CD14-positive monocyte (primary cell): ENCODE measurements at places on chromosomes 11 and 22. TPM values are rescaled to one million over a fixed set of nuclear protein-coding genes. Genes with fewer than 3 reads are reported as not detected.

Gene CHST1
- not detected in 2 replicates for polyA plus RNA-seq

Gene MED19
- 9.2 TPM for polyA plus RNA-seq

Gene MS4A15
- polyA plus RNA-seq: not detected in 2 replicates

Gene SERPIND1
- not detected in 2 replicates for polyA plus RNA-seq

Gene PIK3IP1
- polyA plus RNA-seq: 21.9 TPM

GRCh38 chr22:27745809-27746208, 55.7 kb downstream of the MN1 start:
- DNase-seq: no peak
- no peaks in the 10 kb centered on the region for H3K27me3 ChIP-seq
- peaks cover 13% of the 10 kb centered on the region for H3K4me1 ChIP-seq

DNA sequence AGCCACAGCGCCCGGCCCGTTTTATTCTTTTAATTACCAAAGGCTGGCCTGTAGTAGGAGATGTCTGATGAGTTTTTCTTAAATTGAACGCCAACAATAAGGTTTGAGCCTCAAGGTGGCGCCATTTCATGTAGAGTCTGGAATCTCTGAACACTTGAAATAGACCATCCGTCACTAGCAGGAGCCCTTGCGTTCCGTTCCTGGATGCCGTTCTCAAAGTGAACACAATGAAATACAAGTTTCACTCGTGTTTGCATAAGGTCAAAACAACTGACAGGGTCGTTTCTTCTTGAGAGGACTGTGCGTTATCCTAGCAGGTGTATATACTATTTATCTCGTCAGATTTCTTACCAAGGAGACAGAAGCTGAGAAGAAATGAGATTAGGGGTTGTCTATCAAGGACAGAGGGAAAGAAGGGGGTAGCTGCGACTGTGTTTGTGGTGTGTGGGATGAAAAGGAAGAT, 18.7 kb upstream of the SCGB1D1 start:
- no peak overlapping the region for H3K27ac ChIP-seq
- no peaks in the 10 kb centered on the region for H3K36me3 ChIP-seq
- no peaks in the 10 kb centered on the region for H3K4me1 ChIP-seq
- no peak overlapping the region for H3K4me3 ChIP-seq

DNA sequence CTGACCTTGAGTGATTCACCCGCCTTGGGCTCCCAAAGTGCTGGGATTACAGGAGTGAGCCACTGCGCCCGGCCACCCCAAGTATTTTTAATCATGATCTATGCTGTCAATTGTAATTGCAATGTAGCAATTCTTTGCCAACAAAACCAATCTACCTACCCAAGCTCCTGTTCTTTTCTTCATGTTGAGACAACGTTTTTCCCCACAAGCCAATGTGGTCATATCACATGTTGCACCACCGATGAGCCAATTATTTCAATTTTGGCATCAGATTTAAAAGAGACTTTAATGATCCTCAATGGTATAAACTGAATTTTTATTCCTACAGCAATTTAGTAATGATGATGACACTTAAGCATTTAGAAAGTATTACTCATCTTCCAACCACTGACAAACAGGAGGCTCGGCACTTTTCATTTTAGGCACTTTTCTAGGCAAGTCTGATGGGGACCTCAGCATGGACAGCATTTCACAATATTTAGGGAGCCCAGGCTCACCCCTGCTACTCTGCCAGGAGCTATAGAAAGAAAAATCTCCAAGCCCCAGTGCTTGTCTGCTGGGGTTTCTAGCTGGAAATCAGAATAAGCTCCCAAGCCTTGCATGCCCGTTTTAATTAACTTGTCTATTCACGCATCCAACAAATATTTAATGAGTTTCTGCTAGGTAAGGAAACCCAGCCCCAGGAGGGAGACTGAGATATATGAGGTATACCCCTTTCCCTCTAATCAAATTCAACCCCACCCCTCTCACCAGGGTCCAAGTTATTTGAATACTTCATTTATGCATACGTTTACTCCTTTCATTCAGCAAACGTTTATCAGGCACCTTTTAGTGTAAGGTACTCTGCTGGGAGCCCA, 291.4 kb downstream of the ST3GAL4 start:
- no peak overlapping the region for H3K27ac ChIP-seq
- H3K36me3 ChIP-seq: no peaks in the 10 kb centered on the region
- H3K4me1 ChIP-seq: no peaks in the 10 kb centered on the region
- no peak for DNase-seq

DNA sequence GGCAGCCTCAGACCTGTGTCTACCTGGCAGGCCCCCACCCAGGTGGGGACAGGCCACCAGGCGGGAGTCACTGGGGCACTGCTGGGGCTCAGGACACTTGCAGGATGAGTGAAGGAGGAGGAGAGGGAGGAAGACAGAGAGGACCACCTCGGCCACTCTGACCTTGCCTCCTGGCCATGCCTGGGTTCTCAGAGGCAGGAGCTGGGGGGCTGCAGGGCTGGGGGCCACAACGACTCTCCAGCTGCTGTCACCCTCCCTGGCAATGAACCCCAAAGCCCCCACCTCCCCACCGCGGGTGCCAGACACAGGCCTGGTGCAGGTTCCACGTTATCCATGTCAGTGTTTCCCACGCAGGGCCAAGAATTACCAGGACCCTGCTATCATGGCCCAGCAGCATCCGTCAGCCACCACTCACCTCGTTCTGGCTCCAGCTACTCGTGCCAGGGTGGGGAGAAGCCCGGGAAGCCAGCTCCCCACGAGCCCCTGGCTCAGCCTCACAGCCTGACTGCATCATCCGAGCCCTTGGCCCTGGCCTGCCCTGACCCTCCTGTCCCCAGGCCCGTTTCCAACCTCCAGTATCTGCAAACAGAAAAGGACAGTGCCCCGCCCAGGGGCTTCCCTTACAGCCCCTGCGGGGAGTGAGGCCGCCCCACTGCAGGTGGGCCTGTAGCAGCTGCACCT, 62.4 kb downstream of the BRD1 start:
- H3K27ac ChIP-seq: no peak overlapping the region
- H3K27me3 ChIP-seq: no peaks in the 10 kb centered on the region
- DNase-seq: no peak
- peaks cover 12% of the 10 kb centered on the region for H3K4me1 ChIP-seq
- H3K36me3 ChIP-seq: no peaks in the 10 kb centered on the region

- H3K27me3 ChIP-seq: no peaks in the 10 kb centered on the region
- H3K4me1 ChIP-seq: peaks cover 71% of the 10 kb centered on the region
- no peak overlapping the region for H3K4me3 ChIP-seq
- no peak for DNase-seq
- H3K27ac ChIP-seq: no peak overlapping the region
Measured at GRCh38 chr11:59267196-59267595, 54.5 kb upstream of the MPEG1 start.

DNA sequence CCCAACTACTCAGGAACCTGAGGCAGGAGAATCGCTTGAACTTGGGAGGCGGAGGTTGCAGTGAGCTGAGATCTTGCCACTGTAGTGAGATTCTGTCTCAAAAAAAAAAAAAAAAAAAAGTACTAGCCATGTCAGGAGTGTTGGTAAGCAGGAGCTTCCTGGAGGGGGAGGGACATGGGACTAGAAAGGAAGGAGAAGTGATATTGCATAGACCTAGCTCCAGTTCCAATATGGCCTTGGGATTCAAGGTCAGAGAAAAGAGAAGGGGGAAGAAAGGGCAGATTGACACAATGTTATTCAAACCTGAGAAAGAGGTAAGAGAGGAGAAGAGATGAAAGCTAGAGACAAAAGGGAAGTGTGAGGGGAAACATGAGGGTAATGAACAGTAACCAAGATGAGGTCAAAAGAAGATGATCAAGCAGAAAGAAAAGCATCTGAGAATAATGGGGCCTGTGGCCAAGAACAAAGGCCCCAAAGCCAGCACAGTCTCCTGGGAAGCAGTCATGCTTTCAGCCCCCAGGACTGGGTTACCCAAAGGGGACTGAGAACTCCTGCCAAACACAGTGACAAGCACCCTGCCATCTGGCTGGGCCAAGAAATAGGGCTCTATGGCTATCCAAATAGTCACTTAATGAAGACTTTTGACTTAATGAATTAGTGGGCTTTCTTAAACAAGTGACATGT, 51.7 kb upstream of the FTH1 start:
- H3K27me3 ChIP-seq: no peaks in the 10 kb centered on the region
- H3K36me3 ChIP-seq: no peaks in the 10 kb centered on the region
- H3K4me1 ChIP-seq: peaks cover 37% of the 10 kb centered on the region
- H3K27ac ChIP-seq: peak overlapping the region; percentile 72
- H3K4me3 ChIP-seq: no peak overlapping the region

- no peak overlapping the region for H3K4me3 ChIP-seq
- peaks cover 90% of the 10 kb centered on the region for H3K36me3 ChIP-seq
- H3K27ac ChIP-seq: no peak overlapping the region
Measured at GRCh38 chr11:118763041-118763440, 27.9 kb downstream of the DDX6 start.

GRCh38 chr11:41189701-41190436, 269.6 kb downstream of the LRRC4C start:
- no peak overlapping the region for H3K27ac ChIP-seq
- no peaks in the 10 kb centered on the region for H3K4me1 ChIP-seq
- DNase-seq: no peak
- no peaks in the 10 kb centered on the region for H3K36me3 ChIP-seq
- no peaks in the 10 kb centered on the region for H3K27me3 ChIP-seq

DNA sequence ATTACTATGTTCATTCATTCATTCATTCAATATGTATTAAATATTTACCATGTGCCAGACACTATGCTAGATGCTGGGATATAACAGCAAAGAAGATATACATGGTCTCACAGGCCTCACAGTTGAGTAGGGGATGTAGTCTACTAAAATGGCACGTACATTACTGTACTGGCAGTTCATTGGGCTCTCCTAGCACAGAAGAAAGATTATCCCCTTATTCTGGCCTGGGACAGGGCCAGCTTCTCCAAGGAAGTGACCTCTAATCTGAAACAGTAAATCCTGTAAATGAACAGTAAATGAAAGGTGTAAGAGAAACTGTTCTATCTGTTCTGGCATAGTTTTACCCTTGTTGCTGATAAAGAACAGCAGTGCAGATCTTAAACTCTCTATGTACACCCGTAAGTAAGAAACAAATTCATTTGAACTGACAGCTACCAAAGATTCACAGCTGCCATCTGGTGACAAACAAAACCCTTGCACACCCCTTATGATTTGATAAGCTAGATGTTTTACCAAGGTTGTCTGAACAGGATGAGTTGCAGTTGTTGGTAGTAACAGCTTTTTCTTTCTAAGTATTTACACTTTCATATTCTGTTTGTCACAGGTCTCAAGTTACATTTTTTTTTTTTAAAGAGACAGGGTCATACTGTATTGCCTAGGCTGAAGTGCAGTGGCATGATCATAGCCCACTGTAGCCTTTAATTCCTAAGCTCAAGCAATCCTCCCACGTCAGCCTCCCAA, 263.1 kb downstream of the TMEM135 start:
- DNase-seq: no peak
- no peak overlapping the region for H3K4me3 ChIP-seq
- H3K27ac ChIP-seq: no peak overlapping the region

- no peak overlapping the region for H3K27ac ChIP-seq
- no peaks in the 10 kb centered on the region for H3K36me3 ChIP-seq
- no peaks in the 10 kb centered on the region for H3K27me3 ChIP-seq
- no peaks in the 10 kb centered on the region for H3K4me1 ChIP-seq
Measured at GRCh38 chr11:88183233-88183632, 8.0 kb upstream of the RAB38 start.

GRCh38 chr11:82845356-82846353, 54.6 kb downstream of the PRCP start:
- no peak for DNase-seq
- H3K27me3 ChIP-seq: no peaks in the 10 kb centered on the region
- no peak overlapping the region for H3K27ac ChIP-seq
- H3K4me1 ChIP-seq: no peaks in the 10 kb centered on the region

- H3K36me3 ChIP-seq: no peaks in the 10 kb centered on the region
- no peak for DNase-seq
- no peak overlapping the region for H3K27ac ChIP-seq
- no peaks in the 10 kb centered on the region for H3K4me1 ChIP-seq
Measured at GRCh38 chr11:106131998-106132397, 54.5 kb downstream of the AASDHPPT start.

GRCh38 chr11:11787305-11788062, 54.3 kb upstream of the USP47 start:
- H3K36me3 ChIP-seq: no peaks in the 10 kb centered on the region
- H3K27me3 ChIP-seq: peaks cover 2% of the 10 kb centered on the region
- no peak overlapping the region for H3K4me3 ChIP-seq
- DNase-seq: peak; percentile 64
- no peak overlapping the region for H3K27ac ChIP-seq
- no peaks in the 10 kb centered on the region for H3K4me1 ChIP-seq

DNA sequence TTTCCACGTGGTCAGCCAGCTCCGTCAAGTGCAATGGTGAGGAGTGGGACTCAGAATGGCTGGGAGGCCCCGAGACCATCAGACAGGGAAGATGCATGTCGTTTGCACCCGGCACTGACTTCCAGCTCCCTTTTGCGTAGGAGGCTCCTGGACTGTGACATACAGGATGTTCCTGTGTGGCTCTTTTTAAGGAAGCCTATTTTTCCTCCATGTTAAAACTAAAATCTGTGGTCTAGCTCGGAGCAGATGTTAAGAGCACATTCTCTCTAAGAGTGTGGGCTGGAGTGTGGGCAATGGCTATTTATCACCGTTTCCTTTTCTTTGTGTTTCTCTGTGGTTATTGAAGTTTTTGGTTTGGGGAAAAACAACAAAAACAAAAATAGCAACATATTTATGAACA, 40.9 kb upstream of the AMPD3 start:
- DNase-seq: no peak
- H3K36me3 ChIP-seq: no peaks in the 10 kb centered on the region
- peaks cover 39% of the 10 kb centered on the region for H3K4me1 ChIP-seq
- peak overlapping the region; percentile 69 for H3K27ac ChIP-seq
- H3K4me3 ChIP-seq: no peak overlapping the region

DNA sequence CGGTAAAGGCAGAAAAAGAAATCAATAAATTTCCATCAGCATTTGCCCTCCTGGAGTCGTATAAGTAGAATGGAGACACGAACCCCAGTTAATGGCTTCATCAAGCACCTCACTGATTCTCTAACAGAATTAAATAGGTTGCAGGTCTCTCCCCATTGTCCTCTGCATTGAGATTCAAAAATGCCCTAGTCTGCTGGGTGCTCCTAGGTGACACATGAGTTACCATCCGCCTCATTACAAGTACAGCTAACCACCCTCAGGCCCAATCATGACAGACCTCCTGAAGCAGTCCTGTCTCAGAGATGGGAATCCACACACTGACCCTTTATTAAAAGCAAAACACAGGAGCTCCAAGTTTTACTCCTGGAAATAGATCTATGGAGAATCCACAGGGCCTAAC, 31.4 kb downstream of the HSPA8 start:
- no peaks in the 10 kb centered on the region for H3K36me3 ChIP-seq
- H3K4me1 ChIP-seq: peaks cover 18% of the 10 kb centered on the region
- no peak for DNase-seq
- no peak overlapping the region for H3K4me3 ChIP-seq
- H3K27ac ChIP-seq: no peak overlapping the region
- no peaks in the 10 kb centered on the region for H3K27me3 ChIP-seq

GRCh38 chr11:9609002-9609759, 35.7 kb downstream of the WEE1 start:
- no peak for DNase-seq
- H3K27ac ChIP-seq: no peak overlapping the region
- H3K27me3 ChIP-seq: no peaks in the 10 kb centered on the region
- H3K36me3 ChIP-seq: no peaks in the 10 kb centered on the region
- H3K4me3 ChIP-seq: no peak overlapping the region
